ENCODE measurements at places on chromosomes 16 and 17.

- DNase-seq, result no peak
Observed at GRCh38 chr17:59300941-59301340, 30.5 kb upstream of the YPEL2 start.

GRCh38 chr17:74618451-74618850 is 5.1 kb downstream of the CD300E start:
- DNase-seq, result no peak

DNA sequence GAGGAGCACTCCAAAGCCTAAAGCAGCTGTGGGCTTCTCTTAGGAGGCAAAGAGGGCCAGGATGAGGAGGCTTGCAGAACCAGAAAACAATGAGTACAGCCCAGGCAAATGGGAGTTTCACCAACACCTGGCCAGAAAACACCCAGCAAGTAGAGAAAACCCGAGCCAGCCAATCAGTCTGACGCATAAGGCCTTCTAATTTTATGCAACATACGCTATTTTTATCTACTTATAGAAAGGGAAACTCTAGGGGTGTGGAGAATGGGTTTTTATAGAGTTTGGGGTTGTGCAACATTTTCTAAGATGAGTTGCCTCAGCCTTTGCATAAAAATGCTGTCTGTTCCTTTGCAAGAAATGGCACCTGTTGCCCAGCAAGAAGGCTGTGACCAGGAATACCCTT is 529.0 kb upstream of the CDH5 start:
- DNase-seq, result no peak

DNA sequence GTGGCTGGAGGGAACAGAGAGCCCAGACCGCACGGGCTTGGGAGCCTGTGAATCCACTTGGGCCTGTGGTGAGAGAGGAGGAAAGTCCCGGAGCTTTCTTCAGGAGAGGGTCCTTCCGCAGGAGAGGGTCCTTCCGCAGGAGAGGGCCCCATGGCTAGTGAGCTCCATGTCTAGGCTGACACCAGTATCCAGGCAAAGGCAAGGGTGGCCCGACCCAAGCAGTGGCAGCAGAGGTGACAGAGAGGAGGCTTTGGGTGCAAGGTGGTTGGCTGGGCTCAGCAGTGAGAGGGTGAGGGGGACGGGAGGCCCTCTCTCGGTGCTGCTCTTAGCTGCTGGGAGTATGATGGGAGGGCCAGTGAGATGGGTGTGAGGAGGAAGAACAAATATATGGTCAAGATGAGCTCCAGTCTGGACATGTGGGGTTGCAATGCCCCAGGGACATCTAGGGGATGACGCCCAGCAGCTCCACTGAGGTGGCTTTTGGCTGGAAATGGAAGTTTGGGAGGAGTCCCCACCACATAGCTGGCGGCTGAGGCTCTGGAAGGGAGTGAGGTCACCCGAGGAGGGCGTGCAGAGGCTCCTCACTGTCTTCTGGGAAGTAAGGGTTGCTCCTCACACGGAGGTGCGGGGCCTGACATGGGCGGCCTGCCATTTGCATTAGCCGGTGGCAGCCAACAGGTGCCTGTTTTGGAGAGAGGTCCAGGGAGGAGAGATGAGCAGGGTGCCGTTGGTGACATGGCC is 2.3 kb upstream of the HSD3B7 start:
- DNase-seq, result no peak

GRCh38 chr17:82474223-82475010 is 15.9 kb downstream of the NARF start:
- DNase-seq, result no peak

GRCh38 chr17:76816590-76817135 is 51.5 kb upstream of the MGAT5B start:
- peak; percentile 74 for DNase-seq

GRCh38 chr17:67374329-67375053 is 2.6 kb upstream of the PITPNC1 start:
- DNase-seq, result peak; percentile 90

- peak; percentile 60 for DNase-seq
Observed at GRCh38 chr17:79800325-79801155, 3.7 kb upstream of the CBX8 start.

- no peak for DNase-seq
Observed at GRCh38 chr17:80981062-80981902, 10.4 kb upstream of the CHMP6 start.

GRCh38 chr17:60164697-60165096 is 14.9 kb downstream of the CA4 start:
- no peak for DNase-seq

DNA sequence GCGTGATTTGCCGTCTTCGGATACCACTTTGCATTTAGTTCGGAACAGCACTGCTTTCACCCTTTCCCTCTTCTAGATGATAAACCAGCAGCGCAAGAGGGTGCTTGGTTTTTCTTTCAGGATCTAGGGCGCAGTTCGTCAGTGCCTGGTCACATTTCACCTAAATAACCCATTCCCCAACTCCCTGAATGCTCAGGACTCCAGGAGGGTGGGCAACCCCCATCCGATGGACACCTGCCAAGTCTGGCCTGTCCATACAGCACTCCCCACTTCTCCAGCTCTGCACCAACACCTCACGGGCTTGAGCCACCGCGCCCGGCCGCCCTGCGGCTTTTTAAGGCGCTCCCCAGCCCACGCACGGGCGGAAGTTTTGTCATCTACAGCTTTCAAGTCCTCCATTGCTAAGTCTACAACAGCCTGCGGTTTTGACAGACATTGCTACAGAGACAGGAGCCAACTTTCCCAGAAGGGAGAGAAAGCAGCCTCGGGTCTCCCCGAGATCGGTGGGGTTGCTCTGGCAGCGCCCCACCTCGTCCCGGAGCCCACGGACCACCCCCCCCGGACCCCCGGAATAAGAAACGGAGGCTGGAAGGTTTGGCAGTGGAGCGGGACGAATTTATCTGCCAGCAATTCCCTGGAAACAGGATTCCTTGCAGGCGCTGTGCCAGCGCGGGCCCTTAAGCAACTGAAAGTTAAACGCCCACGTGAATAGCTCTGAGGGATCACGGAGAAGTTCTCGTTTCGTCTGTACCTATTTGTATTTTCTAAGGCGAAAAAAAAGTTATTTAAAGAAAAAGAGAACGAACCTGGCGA is 38.6 kb upstream of the SLFN13 start:
- peak; percentile 59 for DNase-seq

DNA sequence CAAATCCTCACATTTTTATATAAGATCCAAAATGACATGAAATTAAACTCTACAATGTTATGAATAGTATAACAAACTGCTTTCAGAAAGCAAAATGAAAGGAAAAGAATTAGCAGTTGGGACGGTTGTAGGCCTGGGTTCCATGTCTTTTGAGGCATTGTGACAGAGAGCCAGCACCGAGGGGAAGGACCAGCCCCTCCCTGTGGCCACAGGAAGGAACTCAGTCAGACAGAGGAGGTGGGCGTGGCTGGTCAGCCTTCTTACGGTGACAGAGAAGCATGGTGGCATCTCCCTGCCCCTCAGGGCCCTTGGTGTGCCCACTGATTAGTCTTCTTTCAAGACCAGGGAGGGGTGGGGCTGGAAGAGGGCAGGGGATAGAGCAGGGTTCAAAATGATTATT is 5.7 kb downstream of the ZNF319 start:
- DNase-seq, result peak; percentile 63

Data from ELR (cell line).